Activated CD8-positive, alpha-beta memory T cell treated with anti-CD3 and anti-CD28 coated beads for 48 hours (primary cell): ENCODE measurements at places on chromosomes 6 and 20.

DNA sequence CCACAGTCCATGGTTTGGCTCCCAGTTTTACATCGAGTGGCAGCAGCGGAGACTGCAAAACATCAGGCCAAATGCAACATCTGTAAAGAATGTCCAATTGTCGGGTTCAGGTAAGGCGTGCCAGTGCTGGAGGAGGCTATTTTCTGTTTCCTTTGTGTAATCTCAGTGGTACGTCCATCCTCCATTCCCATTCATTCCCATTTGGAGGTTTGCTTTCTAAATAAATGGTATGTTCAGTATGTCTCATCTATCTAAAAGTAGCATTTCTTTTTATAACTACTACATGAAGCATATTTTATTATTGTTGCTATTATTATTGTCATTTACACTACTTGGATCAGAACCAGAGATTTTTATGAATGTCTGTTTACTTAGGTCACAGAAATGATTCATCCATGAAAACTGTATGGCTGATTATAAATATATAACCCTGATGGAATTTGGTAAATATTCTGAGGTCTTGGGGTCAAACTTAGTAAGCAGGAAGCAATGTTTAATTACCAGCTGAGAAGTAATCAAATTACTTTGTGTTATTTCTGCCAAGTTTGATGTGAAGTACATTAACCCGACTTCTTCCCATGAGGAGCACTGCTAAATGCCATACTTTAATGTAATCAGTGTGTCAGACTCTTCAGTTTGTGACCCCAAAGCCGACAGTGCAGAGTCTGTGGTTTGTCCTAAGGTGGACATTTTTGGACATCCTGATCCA lies 512.9 kb downstream of the UTRN start:
- DNase-seq = no peak

DNA sequence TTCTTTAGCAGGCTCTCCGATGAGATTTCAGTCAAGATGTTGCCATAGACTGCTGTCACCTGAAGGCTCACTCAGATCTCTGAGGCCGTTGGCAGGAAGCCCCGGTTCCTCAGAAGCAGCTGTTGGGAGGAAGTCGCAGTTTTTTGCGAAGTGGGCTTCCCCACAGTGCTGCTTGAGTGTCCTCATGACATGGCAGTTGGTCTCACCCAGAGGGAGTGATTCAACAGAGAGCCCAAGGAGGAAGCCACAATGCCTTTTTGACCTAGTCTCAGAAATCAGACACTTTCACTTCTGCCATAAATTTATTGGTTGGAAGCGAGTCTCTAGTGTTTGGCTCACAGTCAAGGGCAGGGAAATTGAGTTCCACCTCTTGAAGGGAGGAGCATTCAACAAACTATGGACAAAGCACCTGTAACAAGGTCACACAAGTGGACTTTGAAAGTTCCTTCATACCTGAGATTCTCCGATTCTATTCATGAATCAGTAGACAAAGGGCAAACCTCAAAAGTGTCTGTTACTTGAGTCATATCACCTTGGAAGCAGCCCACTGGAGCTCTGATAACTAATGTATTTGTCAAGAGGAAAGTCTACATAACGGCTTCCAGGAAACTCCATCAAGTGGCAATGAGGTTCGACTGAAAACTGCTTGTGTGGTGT lies 208.3 kb downstream of the TASP1 start:
- DNase-seq = no peak

- no peak for DNase-seq
These were observed 31.0 kb downstream of the IRF4 start for GRCh38 chr6:422433-423054.

DNA sequence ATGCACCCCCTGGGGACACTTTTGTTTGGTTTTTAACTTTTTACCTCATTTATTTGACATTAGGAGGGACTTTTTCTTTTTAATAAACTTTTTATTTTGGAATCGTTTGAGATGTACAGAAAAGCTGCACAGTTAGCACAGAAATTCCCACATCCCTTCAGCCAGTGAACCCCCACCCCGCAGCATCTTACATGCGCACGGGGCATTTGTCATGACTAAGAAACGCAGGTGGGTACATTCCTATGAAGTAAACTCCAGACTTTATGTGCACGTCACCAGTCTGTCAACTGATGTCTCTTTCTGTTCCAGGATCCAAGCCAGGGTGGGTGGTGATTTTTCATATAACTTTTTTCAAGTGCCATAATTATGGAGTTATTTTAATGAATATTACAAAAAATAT lies 4.9 kb upstream of the ZNF831 start:
- no peak for DNase-seq

DNA sequence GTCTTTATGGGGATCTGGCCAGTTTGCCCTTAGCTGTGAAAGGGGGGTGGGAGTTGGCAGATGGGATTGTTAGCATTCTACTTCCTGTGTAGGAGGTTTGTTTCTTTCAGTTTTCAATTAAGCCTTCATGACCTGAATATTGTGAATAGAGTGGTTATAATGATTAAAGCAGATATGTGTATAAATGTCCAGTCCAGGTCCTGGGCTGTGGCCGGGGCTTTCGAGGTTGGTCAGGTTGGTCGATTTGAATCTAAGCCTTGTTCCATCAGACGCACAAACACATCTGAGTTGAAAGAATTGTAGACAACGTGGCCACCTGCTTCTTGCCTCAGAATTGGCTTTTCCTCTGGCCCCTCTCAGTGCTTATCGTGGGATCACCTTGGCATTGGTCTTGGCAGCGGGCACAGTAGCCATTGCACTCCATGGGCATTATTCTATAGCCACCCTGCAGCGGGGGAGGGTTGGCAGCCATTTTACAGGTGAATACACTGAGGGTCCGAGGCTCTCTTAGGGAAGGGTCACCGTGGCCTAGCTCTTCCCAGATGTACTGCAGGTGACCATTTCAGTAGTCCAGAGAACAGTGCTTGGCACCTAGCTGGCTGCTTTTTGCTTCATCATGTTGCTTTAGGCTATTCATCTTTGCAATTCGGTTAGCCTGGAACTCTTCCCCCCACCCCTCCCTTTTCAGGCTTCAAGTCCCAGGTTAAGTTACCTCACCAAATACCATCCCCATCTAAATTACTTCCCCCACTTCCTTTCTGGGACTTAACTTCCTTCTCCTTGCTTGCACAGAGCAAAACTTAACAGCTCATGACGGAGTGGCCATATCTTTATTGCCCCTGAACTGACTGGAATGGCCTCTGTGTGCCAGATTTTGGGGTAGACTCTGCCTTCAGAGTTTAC lies 1.1 kb downstream of the RNF114 start:
- no peak for DNase-seq

- DNase-seq = no peak
These were observed 20.7 kb upstream of the PKHD1 start for GRCh38 chr6:52108128-52108527.

DNA sequence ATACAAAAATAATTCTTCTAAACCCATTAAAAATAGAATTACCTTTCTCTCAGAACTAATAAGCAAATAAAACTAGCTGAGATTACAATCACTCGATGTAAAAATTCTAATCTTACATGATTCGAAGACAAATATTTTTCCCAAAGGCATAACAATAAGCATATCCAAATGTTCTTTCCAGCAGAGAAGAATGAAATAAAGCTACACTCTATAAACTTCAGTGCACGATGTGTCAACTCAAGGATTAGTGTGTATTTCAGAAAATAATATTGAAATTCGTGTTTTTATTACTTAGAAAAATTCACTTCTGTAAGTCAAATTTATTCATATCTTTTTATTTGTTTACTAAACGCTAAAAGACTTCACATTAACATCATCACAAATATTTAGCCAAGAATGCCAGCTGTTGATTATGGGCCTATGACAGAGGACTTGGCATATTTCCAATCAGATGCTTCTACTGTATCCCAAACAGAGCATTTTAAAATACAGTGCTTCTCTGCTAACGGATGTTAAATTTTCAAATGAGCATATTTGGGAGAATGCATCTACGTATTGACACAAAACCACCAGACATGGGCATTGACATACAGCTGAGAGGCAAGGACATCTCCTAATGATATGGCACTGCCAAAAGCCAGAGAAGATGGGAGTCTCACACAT lies 54.7 kb upstream of the PDE7B start:
- no peak for DNase-seq

- DNase-seq = no peak
These were observed 2.5 kb downstream of the GTF2H5 start for GRCh38 chr6:158170656-158171081.

GRCh38 chr6:159973951-159974350 lies 5.1 kb downstream of the IGF2R start:
- no peak for DNase-seq

DNA sequence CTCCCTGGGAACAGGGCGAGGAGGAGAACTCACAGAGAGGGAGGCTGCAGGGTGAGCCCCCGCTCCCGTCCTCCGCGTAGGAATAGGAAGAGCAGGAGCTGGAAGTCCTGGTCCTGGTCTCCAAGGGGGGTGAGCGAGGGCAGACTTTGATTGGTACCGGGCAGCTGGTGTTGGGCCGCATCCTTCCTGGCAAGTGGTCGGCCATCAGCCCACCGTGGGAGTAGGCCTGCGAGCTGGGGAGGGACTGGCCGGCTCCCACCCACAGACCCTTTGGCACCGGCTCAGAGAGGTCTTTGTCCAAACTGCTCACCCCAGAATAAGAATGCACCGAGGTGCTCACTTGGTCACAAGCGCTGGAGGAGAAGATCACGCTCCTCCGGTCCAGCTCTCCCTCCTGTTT lies 56.2 kb downstream of the GJA10 start:
- DNase-seq = no peak

DNA sequence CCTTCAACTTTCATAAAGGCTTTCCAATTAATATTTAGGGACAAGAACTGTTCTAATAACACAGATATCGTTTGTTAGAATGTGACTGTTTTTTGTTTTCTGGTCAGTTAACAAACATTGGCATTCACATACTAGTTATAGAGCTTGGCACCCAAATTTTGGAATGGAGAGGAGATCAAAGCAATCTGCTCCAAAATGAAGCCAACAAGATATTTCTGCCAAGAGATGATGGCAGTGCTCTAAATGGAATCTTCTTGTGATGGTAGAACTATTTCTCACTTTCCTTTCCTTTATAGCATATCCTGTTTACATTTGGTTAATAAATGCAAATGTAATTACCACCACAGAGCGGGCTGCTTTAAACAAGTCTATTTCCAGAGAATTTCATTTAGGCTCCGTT lies 208.3 kb upstream of the RIMS1 start:
- DNase-seq = no peak

GRCh38 chr6:132960720-132961119 lies 146.4 kb downstream of the RPS12 start:
- DNase-seq = no peak

DNA sequence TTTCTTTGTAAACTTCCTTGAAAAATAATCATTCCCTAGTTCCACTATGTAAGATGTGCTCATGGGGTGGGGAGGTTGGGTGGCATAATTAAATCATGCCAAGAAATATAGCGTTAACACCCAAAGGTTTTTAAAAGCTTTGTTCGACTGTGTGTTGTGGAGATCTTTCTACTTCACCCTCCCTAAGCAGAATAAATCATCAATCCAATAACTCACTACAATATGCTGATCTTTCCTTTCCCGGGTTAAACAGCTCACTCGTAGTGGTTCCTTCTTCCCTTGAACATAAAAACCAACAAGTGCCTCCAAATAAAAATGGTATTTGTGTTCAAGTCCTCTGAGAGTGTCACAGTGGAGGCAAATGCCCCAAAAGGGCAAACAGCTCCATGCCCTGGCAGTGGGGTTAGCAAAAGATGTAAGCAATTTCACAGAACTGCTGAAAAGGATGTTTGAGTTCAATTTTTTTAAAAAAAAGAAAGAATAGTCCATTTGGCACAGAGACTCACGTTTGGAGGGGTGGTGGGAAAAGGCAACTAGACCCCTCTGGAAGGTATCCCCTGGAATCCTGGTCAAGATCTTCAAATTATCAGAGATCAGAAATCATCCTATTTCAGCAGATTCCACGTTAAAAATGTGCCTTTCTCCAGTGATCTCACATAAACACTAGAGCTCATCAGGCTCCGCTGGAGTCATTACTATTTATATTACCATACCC lies 99.1 kb downstream of the TFAP2A start:
- no peak for DNase-seq

GRCh38 chr6:34459899-34460593 lies 5.8 kb upstream of the PACSIN1 start:
- no peak for DNase-seq

GRCh38 chr6:20328924-20329300 lies 72.8 kb upstream of the E2F3 start:
- no peak for DNase-seq

GRCh38 chr20:53833333-53834061 lies 236.9 kb downstream of the BCAS1 start:
- no peak for DNase-seq

- DNase-seq = no peak
These were observed 536.9 kb downstream of the HACE1 start for GRCh38 chr6:104322841-104323240.

DNA sequence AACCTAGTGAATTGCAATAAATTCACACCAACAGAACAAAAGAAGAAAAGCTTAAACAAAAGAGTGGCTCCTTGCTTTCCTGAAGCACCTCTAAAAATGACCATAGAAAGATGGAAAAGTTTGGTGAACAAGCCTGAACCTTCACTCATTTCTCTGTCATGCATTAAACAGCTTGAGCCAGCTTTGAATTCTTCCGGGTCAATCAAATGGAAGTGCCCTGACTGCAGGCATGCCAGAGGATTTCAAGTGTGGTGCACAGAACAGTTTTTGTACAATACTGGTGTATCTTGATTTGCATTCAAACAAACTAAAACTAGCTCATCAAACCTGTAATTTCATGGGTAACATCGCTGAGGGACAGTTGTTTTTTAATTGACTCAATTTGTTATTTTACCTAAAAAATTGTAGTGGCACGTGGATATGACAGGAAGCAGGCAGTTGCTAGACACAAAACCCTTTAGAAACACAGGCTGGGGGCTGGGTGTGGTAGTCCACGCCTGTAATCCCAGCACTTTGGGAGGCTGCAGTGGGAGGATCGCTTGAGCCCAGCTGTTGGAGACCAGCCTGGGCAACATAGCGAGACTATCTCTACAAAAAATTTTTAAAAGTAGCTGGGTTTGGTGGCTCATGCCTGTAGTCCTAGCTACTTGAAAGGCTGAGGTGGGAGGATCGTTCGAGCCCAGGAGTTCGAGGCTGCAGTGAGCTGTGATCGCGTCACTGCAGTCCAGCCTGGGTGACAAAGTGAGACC lies 9.1 kb downstream of the CASS4 start:
- DNase-seq = no peak
